Lower lobe of right lung (tissue), 2 donors: ENCODE measurements at places on chromosomes 6 and 20. TPM values are rescaled to one million over a fixed set of nuclear protein-coding genes. Genes with fewer than 3 reads are reported as not detected.

GRCh38 chr20:44104798-44105517 is 82.0 kb downstream of the JPH2 start:
- no peak for DNase-seq

GRCh38 chr6:98657764-98658163 is 176.6 kb upstream of the POU3F2 start:
- peak; percentile 45 for DNase-seq

DNA sequence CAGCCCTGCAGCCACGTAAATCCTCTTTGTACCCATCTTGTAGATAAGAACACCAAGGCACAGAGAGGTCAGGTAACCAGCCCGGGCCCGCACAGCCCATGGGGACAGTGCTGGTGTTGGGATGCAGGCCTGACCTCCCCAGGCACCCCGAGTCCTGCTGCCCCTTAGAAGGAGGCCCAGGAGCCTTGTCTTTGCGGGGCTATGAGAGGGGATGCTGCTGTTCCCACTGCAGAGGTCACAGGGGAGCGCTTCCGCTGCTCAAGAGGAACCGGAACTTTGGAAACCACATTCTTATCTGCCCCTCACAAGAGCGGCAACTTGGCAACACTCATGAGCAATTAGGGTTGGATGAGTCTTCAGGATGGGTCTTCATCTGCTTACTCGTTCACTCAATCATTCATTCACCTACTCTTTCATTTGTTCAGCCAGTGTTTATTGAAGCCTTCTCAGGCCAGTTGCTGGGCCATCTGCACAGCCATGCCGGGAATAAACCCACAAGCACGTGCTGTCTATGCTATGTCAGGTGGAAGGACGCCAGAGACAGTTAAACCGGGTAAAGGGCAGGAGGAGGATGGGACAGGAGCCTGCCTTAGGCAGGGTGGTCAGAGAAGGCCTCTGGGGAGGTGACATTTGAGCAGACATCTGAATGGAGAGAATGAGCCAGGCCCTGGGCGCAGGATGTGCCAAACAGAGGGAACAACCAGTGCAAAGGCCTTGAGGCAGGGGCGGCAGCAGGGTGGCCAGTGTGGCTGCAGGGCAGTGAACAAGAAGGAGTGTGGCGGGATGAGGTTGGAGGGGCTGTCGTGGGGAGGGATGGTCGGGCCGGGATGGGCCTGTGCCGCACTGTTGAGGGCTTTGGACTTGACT is 60.8 kb downstream of the RBM38 start:
- DNase-seq = no peak

- DNase-seq = no peak
Measured at GRCh38 chr6:31521835-31522234, 6.9 kb upstream of the MCCD1 start.

Gene DEFB118
- not detected for total RNA-seq

Gene TREM1
- total RNA-seq = 160 TPM

GRCh38 chr6:142266060-142266459 is 35.7 kb upstream of the ADGRG6 start:
- DNase-seq = no peak

Gene LTA
- not detected for total RNA-seq

DNA sequence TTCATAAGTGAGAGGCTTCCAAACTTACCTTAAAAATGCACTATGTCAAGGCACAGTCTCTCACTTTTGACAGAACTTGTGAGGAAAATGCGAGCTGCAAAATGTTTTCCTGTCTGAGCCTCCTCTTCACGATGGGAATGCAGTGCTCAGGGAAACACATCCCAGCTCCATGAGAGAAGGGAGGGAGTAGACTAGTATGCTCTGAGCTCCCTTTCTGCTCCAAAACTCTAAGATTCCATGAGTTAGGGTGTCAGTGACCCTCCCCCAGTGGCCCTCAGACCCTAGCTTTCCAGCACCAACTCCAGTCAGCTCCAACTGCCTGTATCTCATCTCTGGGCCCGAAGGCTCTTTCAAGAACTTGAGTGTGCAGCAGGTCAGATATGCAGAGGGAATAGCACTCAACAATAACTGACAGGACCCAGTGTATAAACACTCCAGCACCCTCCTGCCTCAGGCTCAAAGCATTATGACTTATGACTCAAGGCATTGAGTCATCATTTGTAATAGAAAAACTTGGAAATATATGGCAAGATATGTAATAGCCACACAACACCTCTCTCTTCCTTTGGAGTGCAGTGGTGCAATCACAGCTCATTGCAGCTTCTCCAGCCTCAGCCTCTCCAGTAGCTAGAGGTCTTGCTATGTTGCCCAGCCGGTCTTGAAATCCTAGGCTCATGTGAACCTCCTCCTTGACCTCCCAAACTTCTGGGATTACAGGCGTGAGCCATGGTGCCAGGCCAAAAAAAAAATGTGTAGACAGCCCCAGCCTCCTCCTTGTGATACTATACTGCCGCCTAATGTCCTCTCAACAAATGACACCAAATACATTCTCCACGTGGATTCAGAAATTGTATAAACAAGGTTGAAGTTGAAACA is 16.7 kb upstream of the ENTPD6 start:
- peak; percentile 69 for DNase-seq

Gene DNAAF9
- total RNA-seq = 24.0 TPM

GRCh38 chr6:2469428-2469827 is 224.0 kb upstream of the GMDS start:
- no peak for DNase-seq

DNA sequence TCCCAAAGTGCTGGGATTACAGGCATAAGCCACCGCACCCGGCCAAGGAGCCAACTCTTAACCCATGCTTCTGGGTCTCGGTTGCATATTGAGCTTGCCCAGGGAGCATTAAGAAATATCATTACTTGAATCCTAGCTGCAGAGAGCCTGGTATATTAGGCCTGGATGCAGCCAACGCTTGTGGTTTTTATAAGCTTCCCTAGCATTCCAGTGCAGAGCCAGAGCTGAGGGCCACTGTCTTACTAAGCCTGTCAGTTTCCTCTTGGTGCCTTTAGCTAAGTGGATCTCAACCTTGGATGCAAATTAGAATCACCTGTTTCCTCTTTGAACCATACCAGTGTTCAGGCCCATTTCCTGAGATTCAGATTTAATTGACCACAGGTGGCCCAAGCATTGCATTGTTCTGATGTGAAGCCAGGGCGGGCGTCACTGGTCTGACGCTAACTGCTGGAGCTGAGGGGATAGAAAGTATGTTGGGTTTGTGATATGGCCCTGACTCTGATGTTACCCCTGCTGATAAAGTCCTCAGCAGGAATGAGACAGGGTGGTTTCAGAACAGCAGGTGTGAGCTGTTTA is 76.3 kb downstream of the BTBD3 start:
- no peak for DNase-seq

DNA sequence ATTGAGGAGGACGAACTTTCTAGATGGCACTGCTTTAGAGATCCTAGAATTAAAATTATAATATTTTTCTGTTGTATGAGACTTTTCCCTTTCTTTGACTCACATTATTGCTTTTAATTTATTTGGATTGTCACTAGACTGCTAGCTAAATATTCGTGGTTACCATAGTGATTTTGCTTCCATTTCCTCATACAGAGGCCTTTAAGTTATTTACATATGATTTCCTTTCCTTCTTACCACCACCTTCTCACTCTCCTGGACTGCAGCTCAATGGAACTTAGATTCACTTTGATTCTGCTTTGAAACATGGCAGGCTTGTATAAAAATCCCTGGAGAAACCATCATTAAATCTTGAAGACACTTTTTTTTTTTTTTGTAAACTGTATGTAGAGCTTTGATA is 222.9 kb downstream of the LAMA2 start:
- DNase-seq = no peak

DNA sequence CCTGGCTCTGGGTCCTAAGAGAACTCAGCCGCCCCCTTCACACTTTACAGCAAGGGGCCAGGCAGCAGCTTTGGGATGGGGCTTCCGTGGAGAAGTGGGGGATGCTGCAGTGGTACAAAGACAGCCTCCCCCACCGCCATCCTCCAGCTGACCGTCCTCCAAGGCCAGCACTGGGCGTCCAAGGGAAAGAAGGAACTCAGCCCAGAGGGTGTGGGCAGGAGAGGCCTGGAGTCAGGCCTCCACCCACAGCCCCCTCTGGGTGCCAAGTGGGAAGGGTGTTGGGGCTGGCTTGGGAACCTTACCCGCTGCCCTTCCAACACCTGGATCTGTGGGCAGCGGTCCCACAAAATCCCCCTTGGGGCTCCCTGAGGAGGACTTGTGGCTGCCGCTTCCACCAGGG is 13.1 kb downstream of the STMN3 start:
- DNase-seq = peak; percentile 53

Gene KIF16B
- 25.1 TPM for total RNA-seq

Gene THBS2
- 8.8 TPM for total RNA-seq

DNA sequence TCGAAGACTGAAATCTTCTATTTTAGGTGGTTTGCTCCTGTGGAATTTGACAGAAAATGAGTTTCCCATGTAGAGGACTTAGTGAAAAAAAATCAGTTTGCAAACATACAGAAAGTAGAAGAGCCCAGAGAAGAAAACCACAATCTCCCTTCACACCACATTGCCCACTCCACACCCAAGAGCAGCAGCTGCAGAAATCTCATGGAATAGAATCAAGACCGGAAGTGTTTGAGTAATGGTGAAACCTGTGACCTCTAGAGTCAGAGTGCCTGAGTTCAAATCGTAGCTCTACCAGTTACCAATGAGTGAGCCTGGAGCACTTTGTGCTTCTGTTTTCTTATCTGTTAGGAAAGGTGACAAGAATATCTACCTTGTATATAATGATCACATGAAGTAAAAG is 4.6 kb downstream of the SIRPG start:
- no peak for DNase-seq

GRCh38 chr20:51752343-51752951 is 15.7 kb downstream of the ATP9A start:
- DNase-seq = no peak

- DNase-seq = no peak
Measured at GRCh38 chr6:149043476-149044130, 273.9 kb upstream of the TAB2 start.

DNA sequence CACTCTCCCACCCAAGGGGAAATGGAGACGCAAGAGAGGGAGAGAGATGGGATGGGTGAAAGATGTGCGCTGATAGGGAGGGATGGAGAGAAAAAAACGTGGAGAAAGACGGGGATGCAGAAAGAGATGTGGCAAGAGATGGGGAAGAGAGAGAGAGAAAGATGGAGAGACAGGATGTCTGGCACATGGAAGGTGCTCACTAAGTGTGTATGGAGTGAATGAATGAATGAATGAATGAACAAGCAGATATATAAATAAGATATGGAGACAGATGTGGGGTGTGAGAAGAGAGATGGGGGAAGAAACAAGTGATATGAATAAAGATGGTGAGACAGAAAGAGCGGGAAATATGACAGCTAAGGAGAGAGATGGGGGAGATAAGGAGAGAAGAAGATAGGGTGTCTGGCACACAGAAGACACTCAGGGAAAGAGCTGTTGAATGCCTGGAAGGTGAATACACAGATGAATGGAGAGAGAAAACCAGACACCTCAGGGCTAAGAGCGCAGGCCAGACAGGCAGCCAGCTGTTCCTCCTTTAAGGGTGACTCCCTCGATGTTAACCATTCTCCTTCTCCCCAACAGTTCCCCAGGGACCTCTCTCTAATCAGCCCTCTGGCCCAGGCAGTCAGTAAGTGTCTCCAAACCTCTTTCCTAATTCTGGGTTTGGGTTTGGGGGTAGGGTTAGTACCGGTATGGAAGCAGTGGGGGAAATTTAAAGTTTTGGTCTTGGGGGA is 754 bp downstream of the TNF start:
- DNase-seq = no peak

DNA sequence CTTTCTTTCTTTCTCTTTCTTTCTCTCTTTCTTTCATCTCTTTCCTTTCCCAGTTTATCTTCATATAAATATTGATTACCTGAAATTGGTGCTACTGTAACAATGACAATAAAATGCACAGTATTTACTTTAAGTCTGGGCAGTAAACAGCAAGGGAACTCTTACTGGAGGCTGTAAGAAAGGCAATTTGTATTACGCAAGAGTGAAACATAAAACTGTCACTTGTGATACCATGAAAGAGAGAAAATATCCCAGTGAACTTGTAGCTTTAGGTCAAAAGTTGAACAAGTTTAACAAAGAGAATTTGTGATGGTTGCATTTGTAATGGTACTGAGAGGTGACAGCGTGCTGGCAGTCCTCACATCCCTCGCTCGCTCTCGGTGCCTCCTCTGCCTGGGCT is 80.0 kb downstream of the EYS start:
- no peak for DNase-seq

DNA sequence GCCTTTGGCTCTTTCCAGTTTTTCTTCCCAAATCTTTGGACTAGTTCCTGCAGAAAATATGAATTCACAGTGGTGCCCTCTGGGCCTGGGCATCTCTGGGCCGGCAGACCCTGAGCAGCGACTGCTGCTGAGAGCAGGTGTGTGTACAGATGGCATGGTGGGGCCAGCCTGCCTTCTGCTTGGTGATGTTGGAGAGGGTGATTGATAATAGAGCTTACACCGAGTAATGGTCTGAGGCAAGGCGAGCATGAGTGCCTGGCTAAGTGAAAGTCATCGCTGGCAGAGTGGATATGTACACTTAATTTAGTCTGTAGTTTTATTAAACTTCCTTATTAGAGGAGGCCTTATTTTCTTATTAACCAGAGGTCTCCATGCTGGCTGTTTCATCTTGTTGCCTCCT is 156.9 kb downstream of the CDKAL1 start:
- no peak for DNase-seq

DNA sequence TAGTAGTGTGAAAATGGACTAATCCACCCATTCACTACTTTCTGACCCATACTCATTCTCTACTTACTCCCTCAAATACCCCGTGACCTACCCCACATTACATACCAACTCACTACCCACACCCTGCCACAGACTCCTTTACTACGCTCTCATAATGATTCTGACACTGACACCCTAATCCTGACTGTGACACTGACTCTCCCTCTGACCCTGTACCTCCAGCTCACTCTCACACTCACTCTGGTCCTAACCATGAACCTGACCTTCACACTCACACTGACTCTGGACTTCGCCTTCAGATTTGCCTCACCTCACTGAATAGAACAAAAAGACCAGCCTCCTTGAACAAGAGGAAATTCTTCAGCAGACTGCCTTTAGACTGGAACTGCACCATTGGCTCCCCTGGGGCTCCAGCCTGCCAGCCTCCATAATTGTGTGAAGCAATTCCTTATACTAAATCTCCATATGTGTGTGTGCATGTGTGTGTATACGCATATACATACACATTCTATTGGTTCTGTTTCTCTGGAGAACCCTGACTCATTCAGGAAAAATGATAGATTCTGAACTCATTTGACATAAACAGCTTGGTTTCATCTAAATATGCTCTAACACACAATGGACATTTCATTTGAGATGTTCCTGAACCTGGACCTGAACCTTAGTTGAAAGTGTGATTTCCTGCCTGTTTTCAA is 10.5 kb upstream of the ZNF343 start:
- no peak for DNase-seq

GRCh38 chr6:43945768-43946080 is 175.7 kb downstream of the VEGFA start:
- no peak for DNase-seq

Gene RHAG
- total RNA-seq = not detected

GRCh38 chr20:60424267-60424902 is 466.2 kb downstream of the CDH26 start:
- no peak for DNase-seq

Gene MDFI
- 10.6 TPM for total RNA-seq

GRCh38 chr6:140857739-140858380 is 1274.9 kb upstream of the GJE1 start:
- no peak for DNase-seq

GRCh38 chr20:49850463-49851230 is 38.0 kb downstream of the SLC9A8 start:
- DNase-seq = no peak

Gene CTSZ
- total RNA-seq = 533 TPM

- no peak for DNase-seq
Measured at GRCh38 chr6:137813308-137813970, 53.6 kb upstream of the TNFAIP3 start.

GRCh38 chr6:149933461-149933860 is 8.4 kb upstream of the ULBP2 start:
- DNase-seq = no peak
